Anterior cingulate cortex (tissue), 58 donors: ENCODE measurements at places on chromosomes 1 and 21.

DNA sequence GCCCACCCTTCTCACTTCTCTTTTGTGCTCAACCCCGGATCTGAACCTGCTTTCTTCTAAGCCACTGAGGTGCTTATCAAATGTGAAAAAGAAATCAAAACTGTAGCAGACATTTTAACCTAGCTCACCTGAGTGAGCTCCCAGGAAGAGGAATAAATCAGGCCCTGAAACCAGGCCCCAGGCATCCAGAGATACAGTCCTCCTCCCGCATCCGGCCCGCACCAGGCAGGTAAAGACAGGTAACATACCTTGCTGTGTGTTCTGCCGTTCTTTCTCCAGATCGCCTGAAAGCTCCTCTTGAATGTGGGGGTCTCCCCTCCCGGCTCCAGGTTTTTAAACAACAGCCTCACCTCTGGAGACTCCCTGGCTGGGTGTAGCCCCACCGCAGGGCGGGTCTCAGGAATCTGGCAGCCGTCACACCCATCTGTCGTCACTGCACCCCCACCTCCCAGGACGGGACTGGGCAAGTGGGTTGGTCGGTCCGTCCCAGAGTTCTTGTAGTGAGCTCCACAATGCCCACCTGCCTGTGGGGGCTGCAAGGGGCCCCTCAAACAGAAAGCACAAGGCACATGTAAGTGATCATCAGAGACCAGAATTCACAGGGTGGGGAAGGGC is at the start of gene LAMB3:
TSS of gene LAMB3 (minus strand) at position 305 of the 615 bp plus-strand sequence. CDS start 1,481 bp downstream, outside the sequence.
- no peak for DNase-seq

DNA sequence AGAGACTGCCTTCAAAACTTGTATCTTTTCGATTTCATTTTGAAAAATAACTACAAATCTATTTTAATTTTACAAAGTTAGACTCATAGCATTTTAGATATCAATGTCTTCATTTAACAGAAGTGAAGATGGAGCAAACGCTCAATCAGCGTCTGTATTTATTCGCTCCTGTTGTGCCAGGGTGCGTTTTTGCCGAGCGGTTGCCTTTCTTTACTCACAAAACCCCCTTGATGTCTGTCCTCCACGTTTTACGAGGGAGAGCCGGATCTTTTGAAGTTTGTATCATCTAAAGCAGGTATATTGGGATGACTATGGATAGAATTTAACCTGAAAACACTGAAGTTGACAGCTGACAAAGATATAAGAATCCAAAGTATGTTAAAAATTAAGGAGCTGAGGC is 44.6 kb downstream of the MRPL39 start:
- no peak for DNase-seq

- peak; percentile 48 for DNase-seq
Observed at GRCh38 chr1:210250665-210250997, 18.0 kb downstream of the SERTAD4 start.

- no peak for DNase-seq
Observed at GRCh38 chr1:42908046-42908445, 50.6 kb downstream of the SLC2A1 start.

- no peak for DNase-seq
Observed at GRCh38 chr1:211468595-211468994, 23.4 kb downstream of the RD3 start.

- DNase-seq, result no peak
Observed at GRCh38 chr1:208747979-208748378, 503.8 kb upstream of the PLXNA2 start.

GRCh38 chr1:156359973-156360372 is 9.0 kb upstream of the RHBG start:
- no peak for DNase-seq

- no peak for DNase-seq
Observed at GRCh38 chr1:37478451-37478881, 4.1 kb downstream of the ZC3H12A start.

- no peak for DNase-seq
Observed at GRCh38 chr1:229434641-229435051, 752 bp upstream of the ACTA1 start.

DNA sequence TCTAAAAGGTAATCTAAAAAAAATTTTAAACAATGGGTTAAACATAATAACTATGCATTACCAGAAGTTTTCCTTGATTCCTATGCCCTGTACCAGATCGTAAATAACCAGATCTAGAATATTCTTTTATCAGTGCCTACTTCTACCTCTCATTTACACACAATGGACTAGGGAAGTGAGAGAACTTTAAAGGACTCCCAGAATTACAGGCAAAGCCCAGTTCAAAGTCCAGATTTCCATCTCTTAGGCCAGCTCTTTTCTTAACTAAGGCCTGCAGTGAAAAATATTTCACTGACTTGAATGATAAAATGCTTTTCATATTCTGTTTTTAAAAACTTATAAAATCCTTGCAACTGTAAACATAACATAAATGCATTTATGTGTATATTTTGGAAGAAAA is 32.6 kb downstream of the ESRRG start:
- DNase-seq, result no peak

GRCh38 chr1:66160719-66161118 is 368.0 kb downstream of the PDE4B start:
- DNase-seq, result no peak

GRCh38 chr1:154726443-154726842 is 118.5 kb upstream of the ADAR start:
- no peak for DNase-seq

- no peak for DNase-seq
Observed at GRCh38 chr1:83882906-83883305, 116.0 kb downstream of the TTLL7 start.

GRCh38 chr1:54967372-54967771 is 13.1 kb upstream of the TMEM61 start:
- DNase-seq, result no peak

GRCh38 chr1:183443011-183443410 is 24.8 kb upstream of the NMNAT2 start:
- no peak for DNase-seq

- DNase-seq, result no peak
Observed at GRCh38 chr1:155890251-155890650, 20.9 kb downstream of the RIT1 start.

DNA sequence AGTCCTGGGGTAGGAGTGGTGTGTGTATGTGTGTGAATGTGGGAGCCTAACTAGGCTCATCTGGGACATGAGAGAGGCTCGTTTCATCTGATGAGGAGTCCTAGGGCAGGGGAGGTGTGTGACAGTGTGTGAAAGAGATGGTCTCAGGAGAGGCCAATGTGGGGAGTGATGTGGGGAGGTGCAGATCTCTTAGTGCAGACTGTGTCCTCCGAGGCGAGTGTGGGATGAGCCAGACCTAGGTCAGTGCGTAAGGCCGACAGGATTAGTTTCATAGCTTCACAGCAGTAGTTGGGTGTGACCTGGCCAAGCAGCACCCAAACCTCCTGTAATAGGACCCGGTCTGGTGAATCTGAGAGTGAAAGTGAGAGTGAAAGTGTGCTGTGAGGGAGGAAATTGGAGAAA is 94.7 kb downstream of the LIPI start:
- no peak for DNase-seq

DNA sequence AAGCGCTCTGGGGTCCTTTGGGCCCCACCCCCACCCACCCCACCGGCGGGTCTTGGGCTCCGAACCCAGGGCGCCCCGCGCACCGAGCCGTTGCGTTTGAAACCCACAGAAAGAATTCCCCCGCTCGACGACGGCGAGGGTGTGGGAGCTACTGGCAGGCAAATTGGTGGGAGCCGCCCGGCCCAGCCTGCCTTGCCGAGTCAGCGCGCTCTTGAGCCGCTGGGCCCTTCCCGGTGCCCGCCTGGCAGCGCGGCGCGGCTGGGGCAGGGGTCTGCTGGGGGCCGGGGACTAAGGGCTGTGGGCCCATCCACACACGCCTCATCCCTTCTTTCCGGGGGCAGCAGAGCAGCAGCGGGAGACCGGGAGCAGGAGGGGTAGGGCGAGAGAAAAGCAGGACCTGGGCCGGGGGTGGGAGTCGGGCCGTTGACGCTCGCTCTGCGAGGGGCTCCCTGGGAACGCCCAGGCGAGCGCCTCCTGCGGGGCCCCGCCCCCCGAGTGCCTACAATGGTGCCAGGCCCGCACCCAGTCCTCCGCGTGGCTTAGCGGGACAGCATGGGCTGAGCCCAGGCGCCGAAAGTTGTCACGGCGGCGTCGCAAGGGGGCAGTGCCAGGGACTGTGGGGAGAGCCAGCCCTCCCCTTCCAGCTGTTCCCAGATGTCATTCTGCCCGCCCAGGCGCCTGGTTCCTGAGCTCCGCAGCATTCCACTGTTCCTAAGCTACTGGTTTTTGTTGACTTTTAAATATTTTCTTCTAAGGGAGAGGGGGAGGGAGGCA is at the start of gene C1orf94:
TSS of gene C1orf94 (plus strand) at position 78 of the 774 bp plus-strand sequence. CDS start 883 bp downstream, outside the sequence.
- DNase-seq, result no peak

DNA sequence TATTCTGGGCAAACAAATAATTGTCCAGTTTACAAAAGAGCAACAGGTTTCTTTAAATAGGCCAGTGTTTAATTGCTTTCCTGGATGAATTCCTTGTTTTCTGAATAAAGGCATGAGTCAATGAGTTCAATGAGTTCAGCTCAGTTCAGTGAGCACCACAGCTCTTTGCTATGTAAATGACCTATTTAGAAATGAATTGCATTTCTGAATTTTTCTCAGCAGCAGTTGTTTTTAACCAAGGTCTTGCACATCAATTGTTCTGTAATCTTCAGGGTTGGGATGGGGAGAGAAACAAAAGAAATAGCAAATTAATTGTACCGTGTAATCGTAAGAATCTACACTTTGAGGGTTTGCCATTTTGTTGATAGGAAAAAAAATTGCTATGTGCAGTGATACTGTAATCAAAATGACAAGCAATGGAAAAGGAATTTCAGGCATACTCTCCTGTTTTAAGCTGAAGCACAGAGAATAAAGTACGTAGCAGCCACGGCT is 45.7 kb downstream of the MIS18A start:
- DNase-seq, result no peak

DNA sequence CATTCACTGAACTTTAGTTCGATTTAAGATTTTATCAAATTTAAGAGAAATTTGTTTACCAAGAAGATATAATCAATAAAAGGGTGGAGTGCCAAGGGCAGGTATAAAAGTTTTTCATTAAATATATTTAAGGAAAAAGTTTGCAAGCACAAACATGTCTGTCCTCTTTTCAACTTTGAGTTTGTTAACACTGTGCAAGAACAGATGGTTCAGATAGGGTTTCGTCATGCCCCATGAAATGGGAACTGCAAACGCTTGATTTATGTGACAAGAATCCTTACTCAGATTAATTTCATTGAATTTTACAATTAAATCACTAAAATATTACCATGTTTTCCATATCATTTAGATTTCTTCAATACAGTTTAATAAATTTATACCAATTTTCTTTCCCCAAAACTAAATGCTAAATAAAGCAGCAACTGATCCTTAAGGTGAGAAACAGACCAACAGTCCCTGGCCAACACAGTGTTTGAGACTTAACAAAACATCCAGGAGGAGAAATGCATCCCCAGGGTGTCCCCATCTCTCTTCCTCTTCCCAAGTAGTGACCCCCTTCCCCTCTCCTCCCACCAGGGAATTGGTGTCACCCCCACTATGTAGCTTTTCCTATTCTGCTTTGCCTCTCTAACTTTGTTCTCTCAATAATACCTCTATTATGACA is 292.9 kb downstream of the LTN1 start:
- no peak for DNase-seq

- DNase-seq, result no peak
Observed at GRCh38 chr1:36148821-36149236, 457 bp downstream of the TRAPPC3 start.

- DNase-seq, result no peak
Observed at GRCh38 chr21:26421724-26422123, 151.4 kb downstream of the CYYR1 start.

GRCh38 chr1:84736944-84737343 is 46.7 kb upstream of the SSX2IP start:
- DNase-seq, result no peak

DNA sequence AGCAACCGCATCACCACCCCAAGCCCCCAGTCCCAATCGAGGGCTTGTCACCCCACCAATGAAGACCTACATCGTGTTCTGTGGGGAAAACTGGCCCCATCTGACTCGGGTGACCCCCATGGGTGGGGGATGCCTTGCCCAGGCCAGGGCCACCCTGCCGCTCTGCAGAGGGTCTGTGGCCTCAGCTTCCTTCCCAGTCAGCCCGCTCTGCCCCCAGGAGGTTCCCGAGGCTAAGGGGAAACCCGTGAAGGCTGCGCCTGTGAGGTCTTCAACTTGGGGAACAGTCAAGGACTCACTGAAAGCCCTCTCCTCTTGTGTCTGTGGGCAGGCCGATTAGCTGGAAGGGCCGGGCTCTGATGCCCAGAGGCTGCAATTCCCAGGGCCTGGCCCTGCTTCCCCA is 2.0 kb downstream of the SRARP start:
- no peak for DNase-seq

- no peak for DNase-seq
Observed at GRCh38 chr1:239891621-239892358, 199.9 kb upstream of the FMN2 start.

- no peak for DNase-seq
Observed at GRCh38 chr1:178038372-178038771, 55.5 kb upstream of the RASAL2 start.

DNA sequence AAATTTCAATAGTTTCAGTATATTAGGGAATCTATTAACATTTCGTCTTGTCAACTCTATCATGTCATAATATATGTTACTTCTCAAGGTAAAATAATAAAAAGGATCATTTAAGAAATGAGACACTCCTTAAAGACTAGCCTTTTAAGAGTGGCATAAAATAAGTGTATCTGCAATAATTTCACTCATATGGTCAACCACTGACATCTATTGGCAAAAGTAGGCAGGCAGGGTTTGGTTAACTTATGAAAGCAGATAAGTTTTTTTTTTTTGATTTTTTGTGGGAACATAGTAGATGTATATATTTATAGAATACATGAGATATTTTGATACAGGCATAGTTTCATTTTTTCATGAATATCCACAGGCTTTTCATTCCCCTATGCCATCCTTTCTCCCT is 5.5 kb upstream of the RGS21 start:
- DNase-seq, result no peak

DNA sequence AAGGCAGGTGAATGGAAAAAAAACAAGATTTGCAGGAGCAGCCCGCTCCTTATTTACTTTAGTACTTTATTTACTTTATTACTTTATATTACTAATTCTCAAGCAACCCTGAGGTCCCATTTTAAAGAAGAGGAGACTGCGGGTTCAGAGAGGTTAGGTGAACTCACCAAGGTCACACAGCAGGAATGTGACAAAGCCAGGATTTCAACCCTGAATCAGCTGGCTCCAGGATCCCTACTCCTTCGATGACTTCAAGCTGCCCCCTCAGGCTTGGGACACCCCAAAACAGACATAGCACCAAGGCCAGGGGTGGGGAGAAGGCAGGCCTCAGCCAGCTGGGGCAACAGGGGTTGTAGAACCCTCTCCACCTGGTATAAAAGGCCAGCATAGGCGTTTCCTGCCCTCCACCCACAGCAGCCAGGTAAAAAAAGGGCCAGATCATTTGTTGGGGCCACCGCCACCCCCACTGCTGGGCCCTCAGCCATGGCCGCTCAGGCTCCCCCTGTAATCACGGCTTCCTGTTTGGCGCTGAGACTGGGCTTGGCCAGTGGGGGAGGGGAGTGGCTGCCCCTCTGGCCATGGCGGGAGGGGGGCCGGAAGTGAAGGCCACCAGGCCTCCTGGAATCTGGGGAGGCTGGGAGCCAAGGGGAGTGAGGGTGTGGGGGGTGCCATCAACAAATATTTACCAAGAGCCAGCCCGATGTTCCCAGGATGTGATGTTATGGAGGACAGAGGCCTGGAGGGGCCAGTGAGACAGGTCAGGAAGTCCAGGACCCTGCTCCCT is 6.6 kb downstream of the SDC3 start:
- no peak for DNase-seq

GRCh38 chr1:156841295-156841855 is 17.5 kb downstream of the INSRR start:
- no peak for DNase-seq

- DNase-seq, result no peak
Observed at GRCh38 chr1:159077120-159077961, 775 bp upstream of the AIM2 start.
